ENCODE measurements at places on chromosomes 6 and 20.

DNA sequence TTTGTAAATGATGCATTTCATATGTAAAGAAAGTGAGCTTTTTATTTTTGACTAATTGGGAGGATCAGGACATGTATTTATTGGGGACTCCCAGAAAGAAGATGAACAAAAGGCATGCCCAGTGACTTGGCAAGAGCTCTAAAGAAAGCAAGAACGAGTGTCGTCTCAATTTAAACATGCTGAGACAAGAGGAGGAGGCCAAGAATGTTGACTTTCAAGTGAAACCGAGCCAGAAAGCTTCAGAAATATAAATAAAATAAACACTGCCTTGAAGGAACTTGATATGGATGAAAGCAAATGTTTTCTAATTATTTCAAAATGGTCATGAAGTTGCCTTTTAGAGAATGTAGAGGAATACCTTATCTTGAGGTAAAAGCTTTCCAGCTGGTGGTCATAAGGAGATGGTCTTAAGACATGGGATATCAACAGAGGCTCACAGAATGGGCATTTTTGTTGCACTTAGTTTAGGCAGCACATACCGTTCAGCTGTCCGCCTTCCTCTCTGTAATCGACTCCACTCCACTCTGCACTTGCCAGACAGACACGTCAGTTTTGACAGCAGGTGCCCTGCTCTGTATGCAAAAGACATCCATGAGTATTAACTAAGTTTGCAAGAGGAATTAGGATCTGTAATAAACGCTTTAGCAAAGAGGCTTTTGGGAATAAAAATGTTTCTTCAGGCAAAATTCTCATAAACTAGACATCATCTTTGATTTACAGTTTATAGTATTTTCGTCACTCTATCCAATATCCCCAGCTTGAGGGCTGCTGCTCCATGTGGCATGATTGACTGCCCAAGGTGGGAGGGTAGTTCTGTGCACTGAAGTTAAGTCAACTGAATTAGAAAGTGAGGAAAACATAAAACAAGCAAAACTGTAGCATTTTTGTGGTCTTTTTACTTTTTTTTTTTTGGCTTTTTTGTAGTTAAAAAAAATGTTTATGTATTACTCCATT, 613.1 kb downstream of the PKHD1 start:
- no peak for DNase-seq

DNA sequence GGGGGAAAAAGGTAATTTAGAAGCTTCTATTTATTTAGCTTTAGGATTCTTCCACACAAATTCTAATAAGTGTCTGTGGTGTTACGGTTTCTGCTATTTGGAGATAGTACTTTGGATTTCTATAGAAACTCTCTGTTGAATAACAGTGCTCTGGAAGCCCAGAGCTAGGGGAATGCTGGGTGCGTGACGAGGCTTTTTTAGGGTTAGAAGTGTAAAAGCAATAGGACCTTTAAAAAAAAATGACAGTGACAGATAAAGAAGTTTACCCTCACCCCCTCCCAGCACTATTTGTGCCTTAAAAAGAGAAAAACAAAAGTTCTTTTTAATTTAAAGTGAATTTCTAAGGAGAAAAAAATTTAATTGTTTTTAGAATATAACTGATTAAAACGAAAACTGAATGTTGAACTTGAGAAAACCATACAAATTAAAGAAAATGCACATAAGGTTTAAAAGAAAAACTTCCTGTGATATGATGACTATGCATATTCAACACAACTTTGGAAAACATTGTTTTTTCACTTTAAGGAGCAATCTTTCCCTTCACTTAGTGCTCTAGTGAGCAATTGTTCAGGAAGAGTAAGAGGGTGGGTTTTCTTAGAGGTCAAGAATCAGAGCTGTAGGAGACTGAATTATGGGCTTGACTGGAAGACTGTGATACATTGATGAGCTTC, 89.6 kb upstream of the RIPOR2 start:
- no peak for DNase-seq

DNA sequence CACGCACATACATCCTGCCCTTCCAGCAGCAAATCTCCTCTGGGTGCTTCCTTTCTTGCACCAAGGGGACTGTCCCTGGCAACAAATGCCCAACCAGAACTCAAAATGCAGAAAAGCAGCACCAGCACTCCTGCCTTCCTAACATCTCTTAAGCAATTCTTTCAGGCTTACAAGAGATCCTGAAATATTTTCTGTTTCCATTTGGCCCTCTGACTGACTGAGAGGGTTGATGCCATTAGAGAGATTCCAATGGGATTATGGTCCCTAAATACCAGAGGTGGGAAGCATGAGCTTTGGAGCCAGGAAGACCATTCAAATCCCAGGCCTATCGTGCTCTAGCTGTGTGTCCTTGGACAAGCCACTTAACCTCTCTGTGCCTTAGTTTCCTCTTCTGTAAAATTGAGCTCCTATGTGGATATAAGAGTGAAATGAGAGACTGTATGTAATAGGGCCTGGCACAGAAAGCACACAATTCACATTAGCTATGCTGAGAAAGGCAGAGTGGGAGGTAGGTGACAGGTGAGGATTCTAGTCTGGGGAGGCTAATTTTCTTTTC, 56.8 kb downstream of the PRDM1 start:
- DNase-seq, result no peak

GRCh38 chr6:140156131-140156530, 781.7 kb upstream of the CITED2 start:
- no peak for DNase-seq

DNA sequence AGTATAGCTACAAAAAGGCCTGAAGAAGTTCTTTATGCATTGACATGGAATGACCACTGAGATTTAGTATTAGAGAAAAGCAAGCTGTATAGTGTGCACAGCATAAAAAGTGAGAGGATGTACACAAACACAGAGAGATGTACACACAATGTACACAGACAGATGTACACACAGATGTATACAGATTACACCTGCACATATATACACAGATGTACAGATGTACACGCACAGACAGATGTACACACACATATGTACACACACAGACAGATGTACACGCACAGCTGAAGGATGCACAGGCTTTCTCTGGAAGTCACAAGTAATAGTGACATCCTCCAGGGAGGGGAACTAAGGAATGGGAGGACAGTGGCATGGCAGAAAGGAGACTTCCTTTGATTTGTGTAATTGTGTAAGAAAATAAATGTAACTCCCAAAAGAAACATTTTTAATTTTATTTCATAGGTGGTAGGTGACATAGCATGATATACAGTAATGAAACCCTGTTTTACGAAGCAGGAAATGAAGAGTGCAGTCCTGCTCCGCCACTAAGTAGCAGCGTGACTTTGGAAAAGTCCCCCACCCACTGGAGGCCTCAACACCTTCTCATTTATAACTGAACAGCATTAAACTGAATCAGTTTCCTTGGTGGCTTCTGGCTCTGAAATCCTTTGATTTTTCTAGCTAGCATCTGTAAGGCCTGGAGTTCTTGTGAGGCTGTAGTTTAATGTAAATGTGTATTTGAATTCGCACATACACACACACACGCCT, 14.1 kb downstream of the NFATC2 start:
- no peak for DNase-seq

DNA sequence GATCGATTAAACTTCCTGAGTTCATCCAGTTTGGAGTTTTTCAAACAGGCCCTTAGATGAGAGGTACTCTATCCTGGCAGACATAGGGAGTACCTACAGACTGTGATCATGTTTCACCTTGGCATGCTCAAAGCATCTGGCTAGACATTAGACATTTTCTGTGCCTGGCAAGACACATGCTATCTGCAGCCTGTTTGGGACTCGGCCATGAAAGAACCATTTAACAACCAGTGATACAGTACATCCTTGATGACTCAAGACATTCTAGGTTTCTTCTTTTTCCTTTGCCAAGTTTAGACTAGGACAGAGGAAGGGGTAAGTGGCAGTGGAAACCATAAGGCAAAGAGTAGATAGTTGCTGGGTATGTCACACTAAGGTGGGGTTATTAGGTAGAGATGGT, 15.4 kb upstream of the PAQR8 start:
- no peak for DNase-seq

GRCh38 chr20:8260837-8261251, 128.8 kb downstream of the PLCB1 start:
- no peak for DNase-seq

DNA sequence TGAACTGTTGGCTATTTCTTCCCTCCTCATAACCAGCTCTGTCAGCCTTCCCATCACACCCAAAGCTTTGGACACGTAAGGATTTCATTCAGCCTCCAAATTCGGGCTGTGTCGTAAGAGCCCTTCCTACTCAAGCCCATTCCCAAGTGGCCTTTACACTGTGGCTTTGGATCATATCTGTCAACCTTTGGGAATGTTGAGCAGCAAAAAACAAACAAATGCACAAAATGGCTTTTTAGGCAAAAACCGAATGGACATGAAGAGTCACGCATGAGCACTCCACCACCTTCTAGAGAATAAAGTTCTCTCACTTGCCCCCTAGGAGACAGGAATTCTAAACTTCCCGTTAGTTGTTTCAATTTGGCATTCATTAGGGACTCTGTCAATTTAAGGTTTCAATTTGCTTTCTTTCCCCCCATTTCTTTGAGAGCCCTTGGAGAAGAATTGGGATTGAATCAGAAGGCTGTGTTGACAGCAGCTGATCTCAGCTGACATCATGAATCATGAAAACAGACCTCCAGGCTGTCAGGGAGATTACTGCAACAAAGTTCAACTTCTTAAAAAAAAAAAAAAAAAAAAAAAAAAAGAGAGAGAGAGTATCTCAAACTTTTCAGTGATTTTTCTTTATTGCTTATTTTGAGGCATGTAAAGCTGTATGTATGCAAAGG, 110.3 kb downstream of the BCAS1 start:
- no peak for DNase-seq

GRCh38 chr20:60977901-60978300, 274.2 kb upstream of the CDH4 start:
- no peak for DNase-seq

- no peak for DNase-seq
These were observed 1.4 kb upstream of the BTN3A1 start for GRCh38 chr6:26400626-26401025.

GRCh38 chr20:50789968-50790650, 4.8 kb upstream of the BCAS4 start:
- DNase-seq, result no peak

- DNase-seq, result no peak
These were observed 172.8 kb downstream of the TRIM27 start for GRCh38 chr6:28750926-28751458.

DNA sequence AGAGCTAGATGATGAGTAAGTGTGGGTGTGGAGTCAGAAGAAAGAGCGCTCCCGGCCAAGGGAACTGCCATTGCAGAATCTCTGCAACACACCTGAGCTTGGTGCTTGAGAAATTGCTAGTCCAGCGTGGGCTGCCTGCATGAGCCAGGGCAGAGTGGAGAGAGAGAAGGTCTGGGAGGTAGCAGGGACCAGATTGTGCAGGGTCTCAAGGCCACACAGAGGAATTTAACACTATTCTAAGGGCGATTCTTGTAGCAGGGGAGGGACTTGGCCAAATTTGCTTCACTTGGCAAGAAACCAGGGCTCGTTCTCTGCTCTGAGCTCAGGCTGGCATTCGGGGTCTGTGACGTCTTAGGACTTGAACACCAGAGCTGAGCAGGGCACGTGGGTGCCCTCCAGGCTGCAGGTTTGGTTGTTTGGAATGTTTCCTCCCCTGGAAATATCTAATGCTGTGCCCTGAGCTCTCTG, 53.5 kb downstream of the BCAS4 start:
- DNase-seq, result peak; percentile 20

- DNase-seq, result no peak
These were observed 139.3 kb downstream of the UNC5CL start for GRCh38 chr6:40899684-40900155.

DNA sequence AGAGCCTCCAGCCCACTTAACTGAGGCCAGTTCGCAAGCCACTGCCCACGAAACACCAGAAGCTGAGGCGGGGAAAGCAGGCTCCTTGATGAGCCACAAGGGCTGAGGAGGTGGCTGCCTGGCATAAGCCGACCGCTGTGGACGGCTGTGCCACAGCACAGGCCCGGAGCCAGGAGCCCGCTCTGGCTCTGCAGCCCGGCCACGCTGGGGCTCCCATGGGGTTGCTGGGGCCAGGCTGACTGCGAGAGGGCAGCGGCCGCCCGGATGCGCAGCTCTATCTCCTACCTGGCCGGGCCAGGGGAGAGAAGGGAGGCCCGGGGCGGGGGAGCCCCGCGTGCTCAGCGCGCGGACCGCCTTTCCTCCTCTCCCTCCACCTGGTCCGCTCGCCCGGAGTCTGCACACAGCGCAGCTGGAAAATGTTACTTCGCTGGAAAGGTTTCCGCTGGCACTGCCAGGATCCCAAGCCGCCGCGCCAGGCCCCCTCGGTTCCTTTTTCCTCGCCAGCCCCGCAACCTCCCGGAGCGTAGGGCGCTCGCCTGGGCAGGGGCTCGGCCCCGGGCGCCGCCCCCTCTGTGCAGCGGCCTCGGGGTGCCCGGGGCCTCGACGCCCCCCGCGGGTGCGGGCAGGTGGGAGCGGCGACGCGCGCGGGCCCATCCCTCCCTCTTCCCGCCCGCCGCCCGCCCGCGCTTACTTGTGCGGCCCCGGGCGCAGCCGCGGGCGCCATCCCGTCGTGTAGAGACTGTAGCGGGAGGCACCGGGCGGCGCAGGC, 657 bp downstream of the EMILIN3 start:
- DNase-seq, result no peak

DNA sequence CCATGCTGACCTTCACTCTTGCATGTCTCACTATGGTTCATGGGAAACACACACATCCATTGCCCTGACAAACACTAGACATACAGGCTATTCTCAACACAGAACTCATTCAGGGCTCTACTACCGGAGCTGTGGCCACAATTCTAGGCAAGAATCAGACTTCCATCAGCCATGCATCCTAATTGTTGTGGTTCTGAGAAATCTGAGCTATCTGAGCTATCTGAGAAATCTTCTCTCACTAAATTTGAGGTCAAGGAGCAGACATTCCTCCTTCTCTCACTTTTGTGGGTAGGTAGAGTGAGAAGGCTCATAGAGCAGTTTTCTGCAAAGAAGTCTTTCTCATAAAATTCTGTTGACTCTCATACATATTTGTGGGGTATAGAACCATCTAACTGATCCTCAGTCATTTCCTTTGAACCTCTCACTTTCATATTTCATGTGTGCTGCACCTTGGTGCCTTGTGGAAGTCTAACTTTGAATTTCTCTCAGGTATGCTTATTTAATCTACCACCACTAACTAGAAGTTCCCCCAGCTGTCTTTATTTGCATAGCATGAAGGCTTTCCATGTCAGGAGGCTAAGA, 43.6 kb downstream of the ADGRF1 start:
- no peak for DNase-seq

DNA sequence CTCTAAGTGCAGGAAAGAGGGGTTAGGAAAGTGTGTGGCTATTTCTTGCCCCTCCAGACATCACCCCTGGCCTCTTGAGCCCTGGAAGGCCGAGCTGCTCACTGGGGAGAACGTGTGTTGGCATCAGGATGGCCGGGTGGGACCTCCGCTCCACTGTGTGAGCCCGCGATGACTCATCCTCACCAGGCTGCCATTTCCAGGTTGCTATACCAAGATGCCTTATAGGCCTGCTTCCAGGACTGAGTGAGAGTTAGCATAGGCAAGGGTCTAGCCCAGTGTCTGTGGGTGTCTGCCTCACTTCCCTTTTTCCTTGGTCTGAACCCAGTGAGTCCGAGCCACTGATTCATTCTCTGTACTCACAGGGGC, 105.0 kb downstream of the MRPL14 start:
- DNase-seq, result no peak
